ENCODE measurements at places on chromosomes 7 and 10.
A peak's percentile ranks its signal among the peaks of the same experiment; 100 is the strongest.

DNA sequence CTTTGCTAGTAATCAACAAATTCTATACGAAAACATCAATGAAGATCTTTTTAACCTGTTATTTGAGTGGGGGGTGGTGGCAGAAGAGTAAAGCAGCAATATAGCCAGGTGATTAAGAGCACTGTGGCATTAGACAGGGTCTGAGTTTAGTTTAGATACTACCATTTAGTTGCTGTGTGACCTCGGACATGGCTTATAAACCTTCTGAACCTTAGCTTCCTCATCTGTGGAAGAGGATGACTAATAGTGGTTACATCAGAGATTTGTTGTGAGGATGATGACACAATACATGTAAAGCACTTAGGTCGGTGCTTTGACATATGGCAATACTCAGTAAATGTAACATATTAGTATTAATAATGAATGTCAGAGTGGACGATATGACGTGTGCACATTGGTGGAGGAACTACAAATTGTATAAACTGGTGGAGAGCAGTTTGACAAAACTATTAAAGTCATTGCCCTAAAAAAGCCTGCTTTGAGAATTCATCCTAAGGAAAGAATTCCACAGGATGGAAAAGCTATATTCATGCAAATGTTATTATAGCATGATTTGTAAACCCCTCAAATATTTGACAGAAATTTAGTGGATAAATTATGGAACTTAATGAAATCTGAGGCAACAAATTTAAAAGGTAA lies 24.3 kb downstream of the SPAG6 start:
- H3K27ac ChIP-seq = no peak overlapping the region
- H3K4me1 ChIP-seq = peaks cover 15% of the 10 kb centered on the region
- H3K4me3 ChIP-seq = no peak overlapping the region
- no peaks in the 10 kb centered on the region for H3K27me3 ChIP-seq
- no peak for DNase-seq

DNA sequence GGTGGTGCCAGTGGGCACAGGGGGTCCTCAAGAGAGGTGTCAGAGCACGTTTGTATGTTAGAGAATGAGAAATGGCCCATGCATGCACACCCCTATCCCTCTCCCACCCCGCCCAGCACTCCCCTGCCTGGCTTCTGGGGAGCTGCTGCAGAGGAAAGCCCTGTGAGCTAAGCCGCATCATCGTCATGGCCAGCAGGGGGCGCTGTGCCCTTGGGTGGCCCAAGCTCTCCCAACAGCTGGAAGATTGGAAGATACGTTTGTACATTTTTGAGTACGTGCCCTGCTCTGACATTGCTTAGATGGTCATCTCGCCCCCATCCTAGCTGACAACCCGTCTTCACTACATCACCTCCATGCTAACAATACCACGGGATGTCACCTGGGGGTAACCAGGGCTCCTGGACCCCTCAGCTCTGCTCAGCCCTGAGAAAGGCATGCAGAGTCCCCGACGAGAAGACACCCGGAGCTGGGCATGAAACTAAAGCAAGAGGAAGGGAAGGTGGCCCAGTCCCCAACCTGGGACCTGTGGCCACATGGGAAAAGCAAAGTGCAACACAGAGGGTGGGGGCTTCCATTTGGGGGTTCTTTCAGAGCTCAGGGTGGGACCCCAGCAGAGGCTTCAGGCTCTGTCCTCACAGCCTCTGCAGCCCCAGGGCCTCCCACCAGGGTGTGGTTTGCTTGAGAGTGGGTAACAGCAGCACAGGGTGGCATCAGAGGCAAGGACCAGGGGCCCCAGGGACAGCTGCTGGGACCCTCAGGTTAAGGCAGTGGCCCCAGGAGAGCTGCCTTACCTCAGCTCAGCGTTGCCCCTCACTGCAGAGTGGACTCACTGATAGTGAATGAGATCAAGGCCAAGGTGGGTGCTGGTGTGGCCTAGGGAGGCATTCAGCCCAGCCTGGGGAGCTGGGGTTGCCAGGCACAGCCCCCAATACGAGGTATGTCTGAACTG lies 136.6 kb downstream of the PTPN20 start:
- 0 out of 2 replicates have a peak overlapping the region, but pooled peaks have one; percentile 11 for H3K27ac ChIP-seq
- no peaks in the 10 kb centered on the region for H3K27me3 ChIP-seq
- 0 out of 2 replicates have a peak, but pooled peaks cover 4% of the 10 kb centered on the region for H3K4me1 ChIP-seq
- peak; percentile 78 for DNase-seq
- H3K4me3 ChIP-seq = no peak overlapping the region

GRCh38 chr7:31069860-31070555 lies 17.9 kb downstream of the ADCYAP1R1 start:
- H3K36me3 ChIP-seq = no peaks in the 10 kb centered on the region
- no peak overlapping the region for H3K4me3 ChIP-seq
- no peak overlapping the region for H3K27ac ChIP-seq

- peaks cover 13% of the 10 kb centered on the region for H3K27me3 ChIP-seq
- no peaks in the 10 kb centered on the region for H3K36me3 ChIP-seq
- no peak overlapping the region for H3K27ac ChIP-seq
- H3K4me3 ChIP-seq = no peak overlapping the region
Measured at GRCh38 chr10:78657163-78657861, 411.5 kb upstream of the ZMIZ1 start.

DNA sequence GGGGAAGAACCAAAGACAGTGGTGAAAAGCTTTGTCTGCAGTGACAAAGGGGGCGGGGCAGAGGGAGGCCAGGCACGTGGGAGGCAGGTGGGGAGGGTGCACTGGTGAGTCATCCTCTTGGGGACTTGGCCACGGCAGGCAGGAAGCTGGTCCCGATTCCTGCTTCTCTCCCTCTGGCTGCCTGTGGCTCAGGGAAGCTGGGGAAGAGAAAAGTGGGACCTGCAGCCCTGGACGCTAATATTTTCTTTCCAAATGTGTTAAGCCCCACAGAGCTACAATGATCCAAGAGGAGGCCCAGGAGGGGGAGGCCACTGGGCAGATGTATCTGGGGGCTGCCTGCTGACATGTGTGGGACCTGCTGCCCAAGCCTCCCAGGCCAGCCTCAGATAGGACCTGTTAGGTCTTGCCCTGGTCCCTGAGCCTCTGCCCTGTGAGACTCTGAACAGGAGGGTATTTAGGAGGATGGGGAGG lies 231.8 kb downstream of the KCNMA1 start:
- no peaks in the 10 kb centered on the region for H3K4me1 ChIP-seq
- no peaks in the 10 kb centered on the region for H3K36me3 ChIP-seq
- H3K27me3 ChIP-seq = no peaks in the 10 kb centered on the region
- H3K27ac ChIP-seq = no peak overlapping the region

GRCh38 chr7:65037740-65038688 lies 31.5 kb upstream of the ERV3-1 start:
- peak overlapping the region; percentile 41 for H3K4me3 ChIP-seq
- peak; percentile 94 for DNase-seq
- H3K4me1 ChIP-seq = peaks cover 20% of the 10 kb centered on the region
- H3K36me3 ChIP-seq = no peaks in the 10 kb centered on the region
- H3K27ac ChIP-seq = peak overlapping the region; percentile 91

- no peak overlapping the region for H3K27ac ChIP-seq
- H3K4me1 ChIP-seq = no peaks in the 10 kb centered on the region
- peaks cover 20% of the 10 kb centered on the region for H3K36me3 ChIP-seq
- H3K4me3 ChIP-seq = no peak overlapping the region
- no peaks in the 10 kb centered on the region for H3K27me3 ChIP-seq
- no peak for DNase-seq
Measured at GRCh38 chr7:39686261-39686924, 63.0 kb downstream of the RALA start.

- H3K27me3 ChIP-seq = no peaks in the 10 kb centered on the region
- no peaks in the 10 kb centered on the region for H3K4me1 ChIP-seq
- H3K36me3 ChIP-seq = no peaks in the 10 kb centered on the region
- H3K4me3 ChIP-seq = no peak overlapping the region
- H3K27ac ChIP-seq = no peak overlapping the region
Measured at GRCh38 chr10:76902949-76903348, 734.7 kb downstream of the KCNMA1 start.

DNA sequence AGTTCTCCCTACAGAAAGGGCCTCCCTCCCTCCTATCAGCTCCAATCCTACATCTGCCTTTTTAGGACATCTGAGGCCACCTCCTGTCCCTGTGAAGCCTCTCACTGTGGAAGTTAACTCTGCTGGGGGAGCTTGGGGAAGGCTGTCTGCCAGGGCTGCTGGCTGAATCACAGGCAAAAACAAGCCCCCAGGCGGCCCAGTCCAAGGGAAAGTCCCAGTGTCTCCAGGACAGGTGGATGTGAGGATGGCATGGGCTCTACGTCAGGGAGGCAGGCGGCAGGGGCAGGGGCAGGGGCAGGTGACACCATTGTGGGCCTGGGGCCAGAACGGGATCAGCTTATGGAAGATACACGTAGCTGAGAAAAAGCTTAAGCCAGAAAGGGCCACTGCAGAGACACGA lies 240.2 kb downstream of the MAD1L1 start:
- peak overlapping the region; percentile 47 for H3K27ac ChIP-seq
- DNase-seq = no peak
- H3K27me3 ChIP-seq = no peaks in the 10 kb centered on the region
- no peak overlapping the region for H3K4me3 ChIP-seq

DNA sequence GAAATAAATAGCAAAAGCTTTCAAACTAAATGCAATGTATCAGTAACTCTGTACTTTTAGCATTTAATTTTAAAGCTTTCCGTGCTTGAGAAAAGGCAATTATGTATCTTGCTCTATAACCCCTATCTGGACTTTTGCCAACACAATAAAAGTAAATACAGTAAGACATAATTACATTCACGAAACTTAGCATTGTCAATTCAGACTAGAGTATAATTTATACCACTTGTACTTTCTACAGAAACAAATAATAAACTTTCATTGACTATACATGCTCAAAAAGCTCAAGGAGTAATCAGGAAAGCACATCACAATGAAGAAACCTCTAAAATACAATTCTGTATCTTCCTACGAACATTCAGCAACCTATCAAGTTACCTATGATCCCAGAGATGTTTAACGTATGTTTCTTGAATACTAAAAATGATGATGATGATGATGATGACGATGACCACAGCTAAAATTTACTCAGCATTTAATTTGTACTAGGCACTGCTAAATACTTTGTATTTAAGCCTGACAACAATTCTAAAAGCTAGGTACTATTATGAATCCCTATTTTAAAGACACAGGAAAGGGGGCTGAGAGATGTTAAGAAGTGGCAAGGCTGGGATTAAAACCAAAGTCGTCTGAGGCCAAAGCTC lies 44.9 kb downstream of the MINDY3 start:
- no peak overlapping the region for H3K27ac ChIP-seq
- H3K4me1 ChIP-seq = no peaks in the 10 kb centered on the region
- DNase-seq = no peak
- no peak overlapping the region for H3K4me3 ChIP-seq
- peaks cover 21% of the 10 kb centered on the region for H3K36me3 ChIP-seq

DNA sequence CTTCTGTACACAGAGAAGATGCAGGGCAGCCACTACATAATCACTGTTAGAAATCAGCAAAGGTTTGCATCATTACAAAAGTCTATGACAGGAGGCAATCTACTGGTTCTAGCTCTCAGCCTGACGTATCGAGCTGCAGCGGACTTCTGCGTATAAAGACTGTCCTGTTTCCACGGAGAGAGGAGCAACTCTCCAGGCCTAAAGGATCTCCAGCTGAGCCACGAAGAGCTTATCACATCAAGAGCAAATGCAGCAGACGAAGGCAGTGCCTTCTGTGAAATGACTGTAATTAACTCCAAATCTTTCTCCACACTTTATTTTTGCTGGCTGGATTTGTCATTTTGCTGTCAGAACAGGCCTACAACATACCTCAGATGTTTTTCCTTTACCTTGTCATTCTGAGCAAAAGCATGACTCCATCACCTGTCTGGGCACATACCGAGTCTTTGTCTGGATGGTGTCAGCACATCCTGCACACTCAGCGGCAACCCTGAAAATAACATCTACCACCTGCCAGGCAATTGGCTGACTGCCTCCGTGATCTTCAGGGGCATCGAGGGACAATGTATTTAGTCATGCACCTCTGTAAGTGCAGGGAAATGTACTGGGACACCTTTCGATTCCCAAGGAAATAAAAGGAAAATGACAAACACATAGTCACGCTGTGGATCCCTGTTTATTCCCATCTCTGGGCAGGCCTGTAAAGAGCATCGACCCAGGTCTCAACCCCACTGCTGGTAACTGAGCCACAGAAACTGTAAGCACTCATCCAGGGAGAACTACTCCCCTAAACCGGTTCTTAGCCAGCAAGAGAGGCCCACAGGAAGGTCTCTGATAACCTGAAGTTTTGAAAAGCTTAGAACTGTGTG lies 26.3 kb upstream of the SH3PXD2A start:
- DNase-seq = no peak
- H3K4me1 ChIP-seq = no peaks in the 10 kb centered on the region
- no peaks in the 10 kb centered on the region for H3K27me3 ChIP-seq
- H3K4me3 ChIP-seq = no peak overlapping the region
- H3K36me3 ChIP-seq = peaks cover 43% of the 10 kb centered on the region

GRCh38 chr7:88789480-88790064 lies 6.0 kb downstream of the TEX47 start:
- H3K4me1 ChIP-seq = no peaks in the 10 kb centered on the region
- no peak for DNase-seq
- H3K27me3 ChIP-seq = no peaks in the 10 kb centered on the region
- H3K36me3 ChIP-seq = no peaks in the 10 kb centered on the region
- no peak overlapping the region for H3K4me3 ChIP-seq
- H3K27ac ChIP-seq = no peak overlapping the region

- H3K4me1 ChIP-seq = peaks cover 52% of the 10 kb centered on the region
- H3K4me3 ChIP-seq = no peak overlapping the region
- no peaks in the 10 kb centered on the region for H3K27me3 ChIP-seq
- peaks cover 56% of the 10 kb centered on the region for H3K36me3 ChIP-seq
Measured at GRCh38 chr7:6012355-6013104, 3.5 kb downstream of the AIMP2 start.

- H3K4me3 ChIP-seq = no peak overlapping the region
- no peaks in the 10 kb centered on the region for H3K4me1 ChIP-seq
- H3K27ac ChIP-seq = no peak overlapping the region
Measured at GRCh38 chr10:8444630-8445029, 390.1 kb downstream of the GATA3 start.

- no peaks in the 10 kb centered on the region for H3K36me3 ChIP-seq
- no peak overlapping the region for H3K4me3 ChIP-seq
- H3K27ac ChIP-seq = no peak overlapping the region
- no peak for DNase-seq
- no peaks in the 10 kb centered on the region for H3K27me3 ChIP-seq
Measured at GRCh38 chr7:157740251-157740798, 403.5 kb downstream of the DNAJB6 start.

- no peak overlapping the region for H3K4me3 ChIP-seq
- no peak overlapping the region for H3K27ac ChIP-seq
- DNase-seq = no peak
- H3K27me3 ChIP-seq = peaks cover 3% of the 10 kb centered on the region
- H3K36me3 ChIP-seq = no peaks in the 10 kb centered on the region
- H3K4me1 ChIP-seq = no peaks in the 10 kb centered on the region
Measured at GRCh38 chr10:80540136-80540535, 2.4 kb downstream of the SH2D4B start.

All from DND-41 (cell line).